AG10803 (cell line): ENCODE measurements at places on chromosomes 12 and 14.

GRCh38 chr12:96215919-96216273 lies 21.7 kb downstream of the ELK3 start:
- no peak for DNase-seq

- peak; percentile 84 for DNase-seq
Observed at GRCh38 chr14:35420036-35420811, 15.7 kb upstream of the NFKBIA start.

DNA sequence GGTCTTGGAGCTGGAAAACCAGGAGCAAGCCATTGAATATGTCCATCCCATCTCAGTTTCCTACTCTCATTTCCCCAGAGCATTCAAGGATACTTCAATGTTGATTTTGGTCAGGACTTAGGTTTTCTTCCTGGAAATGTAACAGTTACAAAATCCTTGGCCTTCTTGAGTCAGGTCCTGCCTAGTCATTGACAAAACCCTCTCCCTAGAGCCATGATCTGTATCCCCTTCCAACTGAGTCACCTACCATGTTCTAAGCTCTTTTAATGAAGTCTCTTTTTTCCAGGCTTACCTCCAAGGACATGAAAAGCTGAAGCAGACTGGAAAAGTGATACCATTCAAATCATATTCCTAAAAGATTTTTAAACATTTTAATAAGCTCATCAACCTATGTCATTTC lies 549.2 kb downstream of the GALC start:
- DNase-seq: no peak

DNA sequence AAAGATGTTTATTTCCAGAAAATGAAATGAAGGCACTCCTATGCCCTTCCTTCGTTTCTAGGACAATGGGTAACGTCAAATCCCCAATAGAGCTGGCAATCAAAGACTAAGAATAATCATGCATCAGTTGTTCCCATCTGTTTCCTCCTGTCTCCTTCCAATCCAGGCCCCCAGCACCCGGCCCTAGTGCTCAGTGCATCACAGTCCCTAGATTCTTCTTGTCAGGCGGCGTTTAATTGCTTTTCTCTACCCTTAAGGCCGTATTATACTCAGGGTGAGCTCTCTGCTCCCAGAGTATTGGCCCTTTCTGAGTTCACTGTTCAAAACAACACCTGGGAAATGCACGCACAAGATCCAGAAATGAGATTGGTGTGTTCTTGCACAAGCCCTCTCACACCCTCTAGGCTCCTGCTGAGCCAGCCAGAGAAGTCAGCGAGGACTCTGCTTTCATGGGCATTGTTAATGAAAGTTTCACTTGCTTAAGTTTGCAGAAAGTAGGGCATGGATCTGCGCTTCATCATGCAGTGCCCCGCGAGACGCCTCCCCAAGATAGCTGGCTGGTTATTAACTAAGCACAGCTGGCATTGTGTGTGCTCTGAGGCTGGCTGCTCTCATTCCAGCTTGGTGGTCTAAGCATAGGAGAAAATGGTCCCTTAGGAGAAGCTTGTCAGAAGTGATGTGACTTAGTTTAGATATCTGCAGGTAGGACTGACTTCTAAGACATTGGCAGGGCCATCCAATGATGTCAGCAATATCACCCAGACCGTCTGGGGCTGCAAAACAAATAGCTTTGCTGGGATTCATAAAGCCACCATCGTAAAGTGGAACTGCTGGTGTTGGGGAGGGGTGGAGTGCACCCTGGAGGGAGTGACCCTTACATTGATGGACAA lies 28.7 kb downstream of the CRACR2A start:
- no peak for DNase-seq

DNA sequence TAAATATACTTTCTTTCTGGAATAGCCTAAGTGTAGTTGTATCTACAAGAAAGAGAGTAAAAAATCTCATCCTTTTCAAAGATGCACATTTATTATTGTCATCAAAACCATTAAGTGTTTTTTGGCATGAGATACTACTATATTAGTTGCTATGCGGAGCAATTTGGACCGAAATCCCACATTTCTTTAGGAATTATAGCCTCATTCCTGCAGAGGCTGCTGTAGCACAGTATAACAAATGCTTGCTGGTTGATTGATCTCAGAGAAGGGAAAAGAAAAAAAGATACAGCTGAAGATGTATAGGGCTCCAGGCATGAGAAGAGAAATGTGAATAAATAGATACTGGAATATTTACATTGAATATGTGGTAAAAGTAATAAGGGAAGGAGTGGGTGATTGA lies 36.0 kb downstream of the RHOJ start:
- no peak for DNase-seq

DNA sequence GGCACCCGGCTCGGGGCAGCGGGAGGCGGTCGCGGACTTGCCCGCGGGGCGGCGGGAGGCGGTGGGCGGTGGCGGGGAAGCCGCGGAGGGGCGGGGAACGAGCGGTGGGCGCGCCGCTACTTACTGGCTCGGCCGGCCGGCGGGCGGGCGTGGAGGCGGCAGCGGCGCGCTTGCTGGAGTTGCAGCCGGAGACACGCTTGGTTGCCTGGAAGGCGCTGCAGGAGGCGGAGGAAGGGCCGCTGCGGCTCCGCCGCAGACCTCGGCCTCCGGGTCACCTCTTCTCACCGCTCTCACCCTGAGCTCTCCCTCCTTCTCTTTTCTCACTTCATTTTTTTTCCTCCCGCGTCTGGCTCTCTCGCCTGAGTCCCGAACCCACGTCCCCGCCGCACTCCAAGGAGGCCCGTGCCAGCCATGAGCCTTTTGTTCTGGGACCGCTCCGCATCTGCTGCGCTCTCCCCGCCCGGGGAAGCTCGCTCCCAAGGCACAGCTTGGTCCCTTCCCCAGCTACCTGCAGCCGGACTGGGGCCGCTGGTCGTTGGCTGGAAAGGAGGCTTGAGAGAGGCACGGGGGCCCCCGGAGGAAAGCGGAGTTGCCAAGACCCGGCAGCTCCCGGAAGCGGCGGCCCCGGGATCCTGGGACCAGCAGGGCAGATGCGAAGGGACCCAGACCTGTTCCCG lies 592 bp upstream of the KCNK10 start:
- peak; percentile 3 for DNase-seq

DNA sequence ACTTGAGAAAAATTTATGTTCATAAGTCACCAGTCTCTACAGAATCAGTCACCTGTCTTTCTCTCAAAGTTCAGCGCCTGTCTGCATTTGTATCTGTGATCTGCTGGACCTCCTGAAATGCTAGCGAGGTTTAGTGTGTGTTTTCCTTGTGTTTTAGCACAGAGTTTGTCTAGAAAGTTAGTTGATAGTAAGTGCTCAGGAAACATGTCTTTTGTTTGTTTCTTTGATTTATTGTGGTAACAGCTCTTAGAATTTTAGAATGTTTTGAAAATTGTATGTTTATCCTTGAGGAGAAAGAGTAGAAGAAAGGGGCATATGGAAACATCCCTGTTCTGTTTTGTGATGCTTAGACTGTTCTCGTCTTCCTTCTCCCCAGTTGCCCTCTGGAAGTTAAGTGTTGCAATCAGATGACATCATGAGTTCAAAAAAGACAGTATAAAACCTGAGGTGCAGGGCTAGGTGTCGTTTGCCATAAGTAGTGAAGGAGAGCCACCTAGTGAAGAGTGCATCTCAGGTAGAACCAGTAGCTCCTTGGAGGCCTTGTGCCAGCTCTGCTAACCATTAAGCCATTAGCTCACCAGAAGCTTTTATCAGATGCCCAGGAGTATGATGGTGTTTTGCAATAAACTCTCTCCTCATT lies 44.8 kb downstream of the FBXW8 start:
- no peak for DNase-seq

DNA sequence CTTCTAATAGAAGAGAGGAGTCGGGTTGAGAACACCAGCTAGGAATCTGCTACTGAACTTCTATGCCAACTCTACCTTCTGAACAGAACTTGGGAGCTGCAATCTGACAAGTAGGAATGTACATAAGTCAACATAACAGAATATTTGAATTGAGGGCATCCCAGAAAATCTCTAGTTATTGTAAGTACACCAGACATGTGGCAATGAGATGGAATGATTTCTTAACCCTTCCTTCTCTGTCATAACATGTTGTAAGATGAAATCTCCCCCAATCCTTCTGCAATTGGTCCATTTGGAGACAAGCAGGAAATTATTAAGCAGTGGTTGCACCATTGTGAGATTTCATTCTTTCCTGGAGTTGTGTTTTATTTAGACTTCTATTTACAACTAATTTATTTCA lies 68.7 kb upstream of the TMPO start:
- peak; percentile 76 for DNase-seq

DNA sequence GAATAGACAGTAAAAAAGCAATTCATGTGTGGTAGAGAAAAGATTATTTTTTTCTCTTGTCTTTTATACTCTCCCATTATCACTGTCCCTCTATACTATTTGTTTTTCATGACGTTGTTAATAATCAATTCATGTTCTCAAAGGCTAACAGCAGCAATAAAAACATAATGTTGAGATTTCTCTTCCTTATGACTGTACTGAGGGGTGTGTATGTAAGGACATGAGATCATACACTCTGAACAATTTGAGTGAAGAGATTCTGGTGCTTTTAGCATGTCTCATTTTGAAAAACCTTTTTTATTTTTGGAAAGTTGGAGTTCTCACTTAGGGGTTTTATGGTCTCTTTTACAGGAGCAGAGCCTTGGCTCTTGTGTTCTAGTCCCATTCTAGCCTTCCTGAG lies 3.8 kb upstream of the TSPAN8 start:
- DNase-seq: no peak

GRCh38 chr12:94149781-94150239 lies 1.4 kb downstream of the PLXNC1 start:
- no peak for DNase-seq
